Liver (tissue), 10 donors: ENCODE measurements at places on chromosomes 11 and 22. TPM values are rescaled to one million over a fixed set of nuclear protein-coding genes. Genes with fewer than 3 reads are reported as not detected.

Gene ASPHD2
- 0.17 TPM for total RNA-seq

Gene ADORA2A
- 4.4 TPM for total RNA-seq

GRCh38 chr11:64129403-64129802 lies 36.5 kb downstream of the MACROD1 start:
- H3K4me1 ChIP-seq = peaks cover 26% of the 10 kb centered on the region
- no peak overlapping the region for H3K27ac ChIP-seq
- no peak for DNase-seq
- no peaks in the 10 kb centered on the region for H3K27me3 ChIP-seq

DNA sequence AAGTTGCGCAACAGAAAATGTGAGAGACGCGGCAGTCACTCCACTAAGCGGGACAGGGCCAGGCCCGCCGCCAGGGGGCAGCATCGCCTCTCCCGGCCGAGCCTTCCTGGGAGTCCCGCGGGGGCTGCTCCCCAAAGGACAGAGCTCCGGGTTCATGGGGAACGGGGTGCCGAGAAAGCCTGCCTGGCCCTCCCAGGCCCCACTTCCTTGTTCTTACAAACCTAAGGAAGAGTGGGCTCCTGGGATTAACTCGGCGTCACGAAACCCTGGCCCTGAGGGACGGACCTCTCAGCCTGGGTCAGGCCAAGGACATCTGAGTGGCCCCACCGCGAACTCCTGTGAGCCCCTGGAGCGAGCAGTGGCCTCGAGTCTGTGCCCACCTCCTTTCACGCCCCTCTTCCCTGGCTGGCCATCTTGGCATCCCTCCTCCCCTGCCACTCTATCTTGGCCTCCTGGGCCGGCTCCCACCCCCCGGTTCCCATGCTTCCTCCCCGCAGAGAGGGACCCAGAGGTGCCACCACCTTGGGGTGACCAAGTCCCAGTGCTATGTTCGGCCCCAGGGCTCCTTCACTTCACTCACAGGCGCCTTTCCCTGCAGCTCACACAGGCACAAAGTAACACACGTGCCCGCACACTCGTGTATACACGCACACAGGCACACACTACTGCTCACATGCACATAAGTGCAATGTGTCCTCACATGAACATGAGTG lies 99.9 kb upstream of the FGF3 start:
- H3K4me1 ChIP-seq = peaks cover 33% of the 10 kb centered on the region
- H3K36me3 ChIP-seq = no peaks in the 10 kb centered on the region
- H3K4me3 ChIP-seq = no peak overlapping the region
- DNase-seq = peak; percentile 83
- no peak overlapping the region for H3K27ac ChIP-seq

GRCh38 chr11:112408517-112408916 lies 147.9 kb upstream of the PLET1 start:
- no peak overlapping the region for H3K4me3 ChIP-seq
- no peak overlapping the region for H3K27ac ChIP-seq
- no peak for DNase-seq
- no peaks in the 10 kb centered on the region for H3K4me1 ChIP-seq
- no peaks in the 10 kb centered on the region for H3K36me3 ChIP-seq
- no peaks in the 10 kb centered on the region for H3K27me3 ChIP-seq

GRCh38 chr11:88179971-88180629 lies 4.9 kb upstream of the RAB38 start:
- H3K27ac ChIP-seq = no peak overlapping the region
- no peak for DNase-seq
- H3K4me3 ChIP-seq = no peak overlapping the region
- no peaks in the 10 kb centered on the region for H3K4me1 ChIP-seq
- H3K36me3 ChIP-seq = no peaks in the 10 kb centered on the region
- H3K27me3 ChIP-seq = no peaks in the 10 kb centered on the region

- no peak for DNase-seq
- no peaks in the 10 kb centered on the region for H3K36me3 ChIP-seq
- H3K27me3 ChIP-seq = peaks cover 5% of the 10 kb centered on the region
- peak overlapping the region; percentile 10 for H3K4me3 ChIP-seq
- H3K27ac ChIP-seq = no peak overlapping the region
Observed at GRCh38 chr22:27614006-27614649, 187.4 kb downstream of the MN1 start.

Gene RAB39A
- 3.5 TPM for total RNA-seq

DNA sequence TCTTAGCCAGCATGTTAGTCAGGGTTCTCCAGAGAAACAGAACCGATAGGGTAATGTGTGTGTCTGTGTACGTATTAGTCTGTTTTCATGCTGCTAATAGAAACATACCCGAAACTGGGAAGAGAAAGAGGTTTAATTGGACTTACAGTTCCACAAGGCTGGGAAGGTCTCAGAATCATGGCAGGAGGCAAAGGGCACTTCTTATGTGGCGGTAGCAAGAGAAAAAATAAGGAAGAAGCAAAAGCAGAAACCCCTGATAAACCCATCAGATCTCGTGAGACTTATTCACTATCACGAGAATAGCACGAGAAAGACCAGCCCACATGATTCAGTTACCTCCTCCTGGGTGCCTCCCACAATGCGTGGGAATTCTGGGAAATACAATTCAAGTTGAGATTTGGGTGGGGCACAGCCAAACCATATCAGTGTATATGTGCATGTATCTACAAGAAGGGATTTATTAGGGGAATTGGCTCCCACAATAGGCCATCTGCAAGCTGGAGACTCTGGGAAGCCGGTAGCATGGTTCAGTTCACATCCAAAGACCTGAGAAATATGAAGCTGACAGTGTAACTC lies 173.7 kb upstream of the NECTIN1 start:
- no peak for DNase-seq
- H3K36me3 ChIP-seq = no peaks in the 10 kb centered on the region
- H3K4me3 ChIP-seq = no peak overlapping the region
- no peaks in the 10 kb centered on the region for H3K27me3 ChIP-seq
- H3K27ac ChIP-seq = no peak overlapping the region
- H3K4me1 ChIP-seq = peaks cover 47% of the 10 kb centered on the region

DNA sequence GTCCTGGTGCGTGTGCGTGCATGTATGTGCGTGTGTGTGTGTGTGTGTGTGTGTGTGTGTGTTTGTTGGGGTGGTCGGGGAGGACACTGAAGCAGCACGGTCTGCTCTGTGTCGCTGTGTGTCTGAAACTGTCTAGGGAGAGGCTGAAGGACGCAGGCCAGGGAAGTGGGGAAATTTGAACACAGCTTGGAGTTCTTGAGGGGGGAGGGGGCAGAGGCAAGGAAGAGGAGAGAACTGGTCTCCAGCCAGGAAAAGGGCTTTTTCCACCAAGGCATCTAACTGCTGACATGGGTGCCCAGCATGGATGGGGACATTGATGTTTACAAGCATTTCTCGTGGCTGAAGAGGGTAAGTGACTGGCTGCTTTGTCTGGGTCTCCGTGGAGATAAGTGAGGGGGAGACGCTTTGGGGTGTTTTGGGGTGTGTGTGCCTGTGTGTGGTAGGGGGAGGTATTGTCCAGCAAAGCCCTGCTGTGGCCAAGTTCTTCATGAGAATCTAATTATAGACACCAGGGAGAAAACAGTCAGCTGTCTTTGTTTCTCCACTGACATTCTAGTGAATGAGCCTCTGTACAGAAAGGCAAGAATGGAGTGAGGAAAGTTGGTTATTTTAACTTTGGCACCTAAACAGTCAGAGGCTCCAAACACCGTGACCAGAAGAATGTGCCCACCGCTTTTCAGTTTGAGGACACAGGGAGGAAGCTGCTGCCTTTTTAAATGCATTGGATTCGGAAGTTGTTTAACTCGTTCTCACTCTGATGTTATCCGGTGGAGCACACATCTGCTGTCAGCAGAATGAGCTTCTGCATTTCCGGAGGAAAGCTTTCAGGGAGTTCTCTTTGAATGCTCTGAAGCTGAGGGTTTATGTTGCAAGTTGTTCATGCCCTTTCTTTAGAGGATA lies 63.7 kb downstream of the PPFIBP2 start:
- no peak for DNase-seq
- H3K27ac ChIP-seq = peak overlapping the region; percentile 81
- no peaks in the 10 kb centered on the region for H3K36me3 ChIP-seq
- no peak overlapping the region for H3K4me3 ChIP-seq
- peaks cover 59% of the 10 kb centered on the region for H3K4me1 ChIP-seq

Gene TUB
- total RNA-seq = 0.98 TPM

GRCh38 chr22:30246814-30247376 lies 336 bp upstream of the LIF start:
- no peaks in the 10 kb centered on the region for H3K27me3 ChIP-seq
- no peak overlapping the region for H3K4me3 ChIP-seq
- no peak for DNase-seq
- H3K27ac ChIP-seq = no peak overlapping the region

GRCh38 chr22:37304595-37305343 lies 22.5 kb downstream of the CYTH4 start:
- H3K36me3 ChIP-seq = no peaks in the 10 kb centered on the region
- H3K27ac ChIP-seq = no peak overlapping the region
- H3K4me3 ChIP-seq = no peak overlapping the region

Gene OR4C13
- not detected for total RNA-seq

DNA sequence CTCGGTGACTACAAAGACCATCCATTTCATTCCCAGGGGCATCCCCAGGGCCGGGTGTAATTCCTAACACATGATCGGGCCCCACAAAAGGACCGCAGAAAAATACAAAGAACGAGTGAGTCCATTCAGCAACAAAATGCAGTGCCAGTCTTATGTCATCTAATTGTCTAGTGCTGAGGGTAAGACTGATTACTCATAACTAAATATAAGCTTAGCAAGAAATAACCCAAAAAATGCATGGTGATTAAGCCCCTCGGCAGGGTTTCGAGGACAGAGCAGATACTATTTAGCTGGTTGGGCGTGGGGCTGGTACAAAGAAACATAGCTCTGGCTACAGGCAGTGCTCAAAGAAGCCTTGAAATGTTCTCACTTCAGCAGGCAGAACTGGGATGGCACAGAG lies 1078.9 kb downstream of the OPCML start:
- no peaks in the 10 kb centered on the region for H3K27me3 ChIP-seq
- H3K36me3 ChIP-seq = no peaks in the 10 kb centered on the region
- H3K4me3 ChIP-seq = no peak overlapping the region
- H3K27ac ChIP-seq = no peak overlapping the region

Gene CRYBA4
- not detected for total RNA-seq

Gene CSF2RB
- total RNA-seq = 10.5 TPM

Gene SLC7A4
- 0.23 TPM for total RNA-seq

GRCh38 chr22:36816339-36816635 lies 548 bp downstream of the PVALB start:
- H3K27me3 ChIP-seq = peaks cover 27% of the 10 kb centered on the region
- DNase-seq = no peak
- peaks cover 3% of the 10 kb centered on the region for H3K4me1 ChIP-seq

Gene FAM181B
- total RNA-seq = under 0.01 TPM

DNA sequence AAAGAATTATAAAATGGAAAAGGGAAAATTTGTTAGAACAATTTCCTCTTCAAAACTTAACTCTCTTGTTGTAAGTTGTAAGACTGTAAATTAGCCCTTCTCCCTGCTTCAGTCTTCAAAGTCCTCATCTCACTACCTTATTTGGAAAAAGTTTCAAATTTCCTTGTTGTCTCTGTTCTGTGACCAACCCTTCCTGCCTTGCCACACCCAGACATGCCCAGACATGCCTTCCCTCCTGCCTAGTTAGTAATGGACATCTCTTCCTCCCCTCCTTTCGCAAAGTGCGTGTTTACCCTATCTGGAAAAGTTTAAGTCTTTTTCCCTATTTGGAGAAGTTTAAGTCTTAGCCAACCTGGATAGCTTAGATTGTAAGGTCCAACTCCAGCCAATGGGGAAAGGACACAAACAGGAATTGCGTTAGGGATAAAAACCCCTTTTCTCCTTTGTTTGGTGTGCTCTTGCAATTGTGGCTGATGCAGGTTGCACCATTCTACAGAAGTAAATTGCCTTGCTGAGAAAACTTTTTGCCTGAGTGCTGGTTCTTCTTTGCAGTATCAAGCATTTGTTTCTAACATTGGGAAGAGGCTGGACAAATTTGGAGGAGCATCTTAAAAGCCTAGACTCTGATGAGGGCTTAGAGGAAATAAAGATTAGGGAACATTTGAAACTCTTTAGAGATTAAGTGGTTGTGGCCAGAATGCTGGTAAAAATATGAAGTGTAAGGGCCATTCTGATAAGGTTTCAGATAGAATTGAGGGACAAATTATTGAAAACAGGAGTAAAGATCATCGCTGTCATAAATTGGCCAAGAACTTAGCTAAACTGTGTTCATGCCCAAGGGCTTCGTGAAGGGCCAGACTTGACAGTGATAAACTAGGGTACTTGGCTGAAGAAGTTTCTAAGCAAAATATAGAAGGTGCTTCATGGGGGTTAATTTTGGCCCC lies 15.4 kb downstream of the OR52K2 start:
- H3K27ac ChIP-seq = no peak overlapping the region
- H3K4me3 ChIP-seq = no peak overlapping the region
- no peaks in the 10 kb centered on the region for H3K27me3 ChIP-seq
- no peaks in the 10 kb centered on the region for H3K4me1 ChIP-seq

DNA sequence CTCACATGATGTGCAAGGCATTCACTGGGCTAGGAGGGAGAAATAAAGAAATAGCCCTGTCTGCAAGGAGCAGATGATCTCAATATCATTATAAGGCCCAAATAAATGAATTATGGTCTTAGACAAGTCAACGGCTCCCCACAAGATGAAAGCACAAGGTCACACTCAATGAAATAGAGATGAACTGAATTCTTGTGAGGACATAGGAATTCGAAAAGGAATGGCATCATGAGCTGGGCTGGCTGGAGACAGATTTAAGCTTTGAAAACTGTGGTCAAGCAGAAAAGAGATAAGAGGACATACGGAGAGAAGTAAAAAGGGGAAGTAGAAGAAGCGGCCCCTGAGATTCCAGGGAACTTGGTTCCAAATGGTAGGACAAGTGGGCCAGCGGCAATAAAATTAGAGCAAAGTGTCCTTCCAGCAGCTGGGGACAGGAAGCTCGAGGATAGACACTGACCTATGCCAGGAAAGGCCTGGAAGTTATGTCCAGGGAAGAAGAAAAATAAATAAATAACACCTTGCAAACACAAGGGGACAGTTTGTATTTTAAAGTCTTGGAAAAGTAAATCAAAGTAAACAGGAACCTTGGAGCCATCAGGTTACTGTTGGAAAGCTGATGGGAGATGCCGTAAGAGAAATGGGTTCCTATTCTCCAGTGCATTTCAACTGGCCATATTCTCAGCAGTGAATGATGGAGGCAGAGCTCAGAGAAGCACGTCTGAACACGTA lies 37.8 kb downstream of the GALNT18 start:
- no peak for DNase-seq
- H3K27me3 ChIP-seq = no peaks in the 10 kb centered on the region
- no peaks in the 10 kb centered on the region for H3K36me3 ChIP-seq
- H3K27ac ChIP-seq = no peak overlapping the region
- peaks cover 3% of the 10 kb centered on the region for H3K4me1 ChIP-seq
- no peak overlapping the region for H3K4me3 ChIP-seq

Gene TPP1
- total RNA-seq = 71.3 TPM

DNA sequence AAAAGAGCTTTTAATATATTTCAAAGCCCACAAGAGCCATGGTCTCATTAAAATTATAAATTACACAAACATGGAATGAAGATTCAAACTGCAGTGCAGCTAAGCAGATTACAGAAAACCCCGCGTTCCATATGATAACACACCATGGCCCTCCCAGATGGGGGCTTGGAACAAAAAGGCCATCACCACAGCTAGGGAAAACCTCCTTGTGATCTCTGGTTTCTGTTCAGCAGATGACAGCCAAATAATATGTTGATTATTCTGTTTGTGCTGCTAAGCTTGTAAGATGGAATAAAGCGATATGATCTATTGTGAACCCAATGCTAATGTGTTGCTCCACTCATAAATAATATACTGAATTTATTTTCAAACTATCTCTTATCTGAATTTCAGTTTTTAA lies 28.5 kb downstream of the IMMP1L start:
- no peak overlapping the region for H3K4me3 ChIP-seq
- no peak for DNase-seq
- no peaks in the 10 kb centered on the region for H3K27me3 ChIP-seq
- no peaks in the 10 kb centered on the region for H3K36me3 ChIP-seq
- H3K27ac ChIP-seq = no peak overlapping the region
- H3K4me1 ChIP-seq = no peaks in the 10 kb centered on the region
